ENCODE measurements at places on chromosomes 16 and 17.

DNA sequence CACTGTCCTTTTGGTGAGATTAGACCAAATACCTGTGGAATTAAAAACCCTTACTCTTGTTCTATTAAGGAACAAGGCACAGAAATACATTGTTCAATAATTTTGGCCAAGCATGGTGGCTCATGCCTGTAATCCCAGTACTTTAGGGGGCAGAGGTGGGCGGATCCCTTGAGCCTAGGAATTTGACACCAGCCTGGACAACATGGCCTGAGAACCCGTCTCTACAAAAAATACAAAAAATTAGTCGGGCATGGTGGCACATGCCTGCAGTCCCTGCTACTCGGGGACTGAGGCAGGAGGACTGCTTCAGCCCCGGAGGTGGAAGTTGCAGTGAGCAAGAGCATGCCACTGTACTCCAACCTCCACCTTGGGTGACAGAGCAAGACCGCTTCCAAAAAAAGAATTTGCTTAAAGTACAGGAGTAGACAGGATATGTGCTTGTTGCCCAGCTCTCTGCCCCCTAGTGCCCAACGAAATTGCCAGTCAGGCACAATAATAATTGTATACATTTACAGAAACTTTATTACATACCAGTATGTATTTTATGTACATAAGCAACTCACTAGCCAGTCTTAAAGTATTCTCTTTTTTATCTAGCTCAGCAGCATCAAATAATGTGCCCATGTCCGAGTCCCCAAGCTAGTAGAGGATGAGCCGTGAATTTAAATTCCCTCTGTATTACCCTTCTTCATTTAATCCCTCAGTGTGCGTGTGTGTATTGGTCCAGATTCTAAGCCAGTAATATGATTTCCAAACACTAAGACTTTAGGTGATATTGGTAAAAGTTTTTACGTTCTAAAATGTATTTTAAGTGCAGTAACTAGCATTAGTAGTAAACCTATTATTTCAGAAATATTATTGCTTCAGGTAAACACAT, 1.4 kb downstream of the THUMPD1 start:
- DNase-seq: peak; percentile 11

- no peak for DNase-seq
Observed at GRCh38 chr17:16003841-16004240, 4.2 kb downstream of the TTC19 start.

DNA sequence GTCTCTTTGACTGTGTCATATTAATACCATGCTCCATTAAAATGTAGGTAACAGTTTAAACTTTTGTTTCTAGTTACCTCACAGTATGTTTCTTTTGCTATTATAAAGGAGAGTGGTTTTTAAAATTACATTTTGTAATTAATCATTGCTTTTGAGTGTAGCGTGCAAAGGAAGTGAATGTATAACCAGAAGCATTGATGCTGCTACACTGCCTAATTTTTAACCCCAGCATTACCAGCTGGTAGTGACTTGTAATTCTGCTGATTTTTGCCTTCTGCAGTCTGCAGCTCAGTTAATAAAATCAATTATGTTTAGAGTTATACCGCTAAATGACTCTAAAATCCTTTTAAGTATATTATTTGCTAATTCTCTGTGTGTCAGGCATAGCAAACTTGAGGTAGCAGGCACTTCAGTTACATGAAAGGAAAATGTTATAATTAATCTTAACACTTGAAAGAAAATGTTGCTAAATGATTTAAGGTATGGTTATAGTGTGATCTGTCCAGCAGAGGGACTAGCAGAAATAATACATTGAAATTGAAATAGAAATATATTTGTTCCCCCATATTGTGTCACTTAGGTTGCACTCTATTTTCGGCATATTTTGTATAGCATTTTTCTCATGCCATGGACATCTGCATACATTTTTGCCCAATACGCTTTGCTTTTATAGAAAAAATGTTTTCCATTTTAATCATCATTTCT, 388.5 kb downstream of the CNTNAP4 start:
- no peak for DNase-seq

- no peak for DNase-seq
Observed at GRCh38 chr17:30137158-30137557, 20.5 kb downstream of the NSRP1 start.

DNA sequence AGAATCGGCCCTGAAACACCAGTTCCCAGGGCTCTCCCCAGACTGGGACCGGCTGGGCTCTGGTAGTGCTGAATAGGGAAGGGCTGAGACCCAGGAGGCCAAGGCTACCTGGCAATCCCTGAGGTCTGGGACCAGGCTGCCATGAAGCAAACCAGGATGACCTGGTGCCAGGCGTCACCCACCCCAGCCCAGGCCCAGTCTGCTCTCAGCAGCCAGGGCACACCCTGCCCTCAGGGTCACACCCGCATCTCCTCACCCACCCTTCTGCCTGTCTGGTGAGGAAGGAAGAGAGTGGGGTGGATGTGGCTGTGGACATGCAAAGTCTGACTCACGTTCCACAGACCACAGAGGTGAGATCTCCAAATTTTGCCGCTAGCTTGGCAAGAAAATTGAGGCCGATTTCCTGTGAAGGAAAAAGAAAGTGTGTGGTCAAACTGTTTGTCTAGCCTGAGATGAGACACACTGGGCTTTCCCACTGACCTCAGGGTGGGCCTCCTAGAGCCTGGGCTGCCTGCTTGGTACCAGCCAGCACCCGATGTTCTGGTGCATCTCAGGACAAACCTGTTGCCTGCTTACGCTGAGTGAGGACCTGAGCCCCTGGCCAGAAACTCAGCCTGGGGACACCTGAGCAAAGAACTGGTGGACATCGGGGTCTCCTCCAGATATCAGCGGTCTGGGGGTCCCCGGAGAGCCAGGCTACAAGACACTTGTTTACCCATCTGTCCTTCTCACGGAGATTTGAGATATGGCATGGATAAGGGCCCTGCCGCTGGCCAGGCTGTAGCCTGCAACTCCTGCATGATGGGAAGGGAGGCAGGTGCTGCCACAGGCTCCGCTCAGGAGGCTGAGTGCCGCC, 6.3 kb upstream of the RAB37 start:
- peak; percentile 48 for DNase-seq

DNA sequence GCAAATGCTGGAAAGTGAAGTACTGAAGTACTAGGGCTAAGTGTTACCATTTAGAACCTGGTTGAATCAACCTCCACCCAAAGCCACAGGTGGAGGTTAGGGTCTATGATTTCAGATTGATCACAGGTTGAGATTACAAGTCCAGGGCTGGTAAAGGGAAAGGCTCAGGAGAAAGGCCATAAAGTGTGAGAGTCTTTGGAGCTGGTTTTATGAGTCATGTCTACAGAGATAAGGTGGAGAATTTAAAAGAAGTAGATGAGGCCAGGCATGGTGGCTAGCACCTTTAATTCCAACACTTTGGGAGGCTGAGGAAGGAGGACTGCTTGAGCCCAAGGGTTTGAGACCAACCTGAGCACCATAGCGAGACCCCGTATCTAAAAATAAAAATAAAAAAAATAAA, 221.7 kb upstream of the CDH11 start:
- no peak for DNase-seq

DNA sequence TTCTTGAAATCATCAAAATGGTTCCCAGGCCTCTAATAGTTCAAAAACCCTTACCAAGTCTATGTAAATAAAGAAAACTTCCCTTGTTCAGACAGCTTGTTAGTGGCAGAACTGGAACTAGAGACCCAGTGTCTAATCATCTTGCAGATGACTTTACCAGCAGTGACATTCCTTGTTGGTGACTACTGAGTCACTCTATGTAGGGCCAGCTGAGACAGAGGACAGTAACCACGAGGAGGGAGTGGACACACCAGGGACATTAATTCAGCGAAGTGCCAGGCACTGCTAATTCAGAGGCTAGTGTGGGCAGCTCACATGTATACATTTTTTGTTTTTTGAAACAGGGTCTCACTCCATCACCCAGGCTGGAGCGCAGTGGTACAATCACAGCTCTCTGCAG, 6.1 kb upstream of the HEATR3 start:
- DNase-seq: no peak

- DNase-seq: peak; percentile 99
Observed at GRCh38 chr17:4899341-4900230, at the start of gene C17orf107. C17orf107 (plus strand) TSS chr17:4899536; CDS start chr17:4899763, 227 bp downstream.
